ENCODE measurements at places on chromosomes 7 and 10.
A peak's percentile ranks its signal among the peaks of the same experiment; 100 is the strongest.

- peak; percentile 13 for DNase-seq
Observed at GRCh38 chr7:98200364-98200763, 10.9 kb upstream of the BHLHA15 start.

DNA sequence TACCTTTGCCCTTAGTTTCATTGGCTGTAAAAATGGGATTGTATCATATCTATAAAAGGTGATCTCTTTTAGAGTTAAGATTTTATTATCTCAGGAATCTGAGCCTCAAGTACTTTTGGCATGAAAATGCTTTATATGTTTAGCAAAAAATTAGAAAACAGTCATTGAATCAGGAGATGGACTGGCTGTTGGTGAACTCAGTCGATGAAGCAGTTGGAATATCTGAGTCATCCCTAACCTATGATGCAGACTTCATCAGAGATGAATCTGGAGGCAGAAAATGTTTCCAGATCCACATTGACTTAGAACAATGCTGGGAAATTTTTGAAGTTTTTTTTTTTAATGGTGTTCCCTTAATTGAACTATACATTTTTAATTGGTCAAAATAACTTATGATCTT lies 228.5 kb downstream of the SLC25A13 start:
- DNase-seq = no peak

DNA sequence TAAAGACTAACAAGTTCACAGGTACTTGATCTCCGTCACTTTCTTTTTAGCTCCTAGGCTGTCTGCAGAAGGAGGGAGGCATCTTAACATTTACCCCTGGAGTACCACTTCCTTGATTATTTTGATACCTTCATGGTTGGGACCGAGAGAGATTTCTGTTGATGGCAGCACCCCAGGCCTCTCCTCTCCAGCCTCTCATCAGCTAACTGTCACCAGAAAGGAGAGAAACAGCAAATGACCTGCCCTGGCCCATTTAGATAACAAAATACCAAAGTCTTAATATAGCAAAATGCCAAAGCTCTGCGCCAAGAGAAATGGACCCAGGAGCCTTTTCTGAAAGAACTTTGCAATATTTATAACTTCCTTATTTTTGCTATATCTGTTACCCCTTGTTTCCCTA lies 30.0 kb upstream of the KLHL7 start:
- DNase-seq = no peak

DNA sequence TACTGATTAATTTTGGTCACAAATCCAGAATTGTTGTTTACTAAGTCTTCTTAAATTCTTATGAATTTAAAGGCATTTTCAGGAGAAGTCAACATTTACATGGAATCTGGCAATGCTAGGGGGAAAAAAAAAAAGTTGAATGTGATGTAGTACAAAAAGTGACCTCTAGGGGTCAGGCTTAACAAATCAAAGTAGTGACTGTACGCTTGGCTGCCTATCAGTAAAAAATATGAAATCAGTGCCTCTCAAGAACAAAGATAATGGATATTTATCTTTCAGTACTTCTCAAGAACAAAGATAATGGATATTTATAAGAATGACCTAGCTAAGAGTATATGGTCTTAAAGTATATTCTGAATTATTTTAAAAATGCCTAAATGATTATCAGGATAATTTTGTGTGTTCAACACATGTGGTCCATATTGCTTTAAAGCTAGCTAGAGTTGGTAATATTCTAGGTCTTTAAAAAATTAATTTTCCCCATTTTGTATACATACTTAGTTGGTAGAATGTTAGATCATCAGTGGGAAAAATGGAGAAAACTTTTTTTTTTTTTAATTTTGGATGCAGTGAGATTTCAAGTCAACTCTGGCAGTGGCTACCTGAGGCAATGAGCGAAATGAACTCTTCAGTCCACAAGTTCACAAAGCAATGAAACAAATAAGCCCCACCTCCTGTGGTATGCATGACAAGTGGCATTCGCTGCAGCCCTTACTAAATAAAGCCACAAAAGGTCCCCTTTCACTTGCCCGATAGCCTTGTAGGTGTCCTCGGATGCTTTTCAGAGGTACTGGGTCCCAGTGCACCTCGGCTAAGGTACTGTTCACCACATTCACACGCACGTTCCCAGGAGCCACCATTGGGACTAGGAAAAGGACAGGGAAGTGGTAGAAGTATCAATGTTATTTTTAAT lies 51.2 kb upstream of the LAMB4 start:
- no peak for DNase-seq

- DNase-seq = no peak
Observed at GRCh38 chr10:34249634-34250033, 565.5 kb downstream of the PARD3 start.

DNA sequence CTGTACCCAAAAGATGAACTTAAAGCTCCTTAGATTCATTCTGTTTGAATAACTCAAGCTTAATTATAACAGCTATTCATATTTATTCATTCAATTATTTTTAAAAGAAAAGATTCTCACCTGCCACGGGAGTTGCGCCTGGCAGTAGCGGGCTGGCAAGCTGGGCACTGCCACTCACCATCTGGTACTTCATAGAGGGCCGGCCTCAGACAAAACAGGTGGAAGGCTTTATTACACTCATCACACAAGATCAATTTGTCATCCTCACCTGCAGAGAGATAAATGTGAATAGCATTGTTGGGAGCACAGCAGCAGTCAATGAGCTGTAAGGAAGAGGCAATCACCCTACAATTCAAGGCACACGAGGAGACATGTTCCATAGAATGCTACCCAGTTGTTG lies 15.8 kb downstream of the FZD9 start:
- no peak for DNase-seq

GRCh38 chr7:69467826-69468225 lies 130.4 kb upstream of the AUTS2 start:
- DNase-seq = no peak

DNA sequence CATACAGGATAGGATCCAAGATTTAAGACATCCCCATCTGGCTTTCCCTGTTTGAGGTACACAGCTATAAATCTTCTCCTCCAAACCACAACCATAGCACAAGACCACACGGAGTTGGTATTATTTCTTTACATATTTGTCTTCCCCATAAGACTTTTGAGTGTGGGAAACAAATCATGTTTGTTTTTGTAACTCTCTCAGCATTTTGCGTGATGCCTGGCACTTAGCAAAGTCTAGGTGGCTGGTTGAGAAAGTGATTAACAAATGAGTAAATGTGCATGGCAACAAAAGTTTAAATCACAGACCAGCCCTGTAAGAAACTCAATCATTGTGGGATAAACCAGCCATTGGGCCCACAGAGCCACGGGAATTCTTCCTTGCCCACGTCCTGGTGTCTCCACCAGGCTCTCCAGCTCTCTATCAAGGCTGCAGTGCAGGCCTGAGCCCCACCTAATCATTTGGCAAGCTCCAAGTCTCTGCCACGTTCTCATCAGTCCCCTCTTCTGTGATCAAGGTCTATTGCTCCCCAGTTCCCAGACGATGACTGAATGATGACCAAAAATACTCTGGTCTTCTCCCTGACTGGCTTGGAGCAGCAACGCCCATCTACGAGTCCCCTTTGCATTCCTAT lies 317.8 kb downstream of the TNS3 start:
- DNase-seq = no peak

All from stimulated activated CD8-positive, alpha-beta memory T cell treated with anti-CD3 and anti-CD28 coated beads, Interleukin-7, amount 100 ng/mL, for 48 hours (primary cell).